ENCODE measurements at places on chromosomes 7 and 10.

DNA sequence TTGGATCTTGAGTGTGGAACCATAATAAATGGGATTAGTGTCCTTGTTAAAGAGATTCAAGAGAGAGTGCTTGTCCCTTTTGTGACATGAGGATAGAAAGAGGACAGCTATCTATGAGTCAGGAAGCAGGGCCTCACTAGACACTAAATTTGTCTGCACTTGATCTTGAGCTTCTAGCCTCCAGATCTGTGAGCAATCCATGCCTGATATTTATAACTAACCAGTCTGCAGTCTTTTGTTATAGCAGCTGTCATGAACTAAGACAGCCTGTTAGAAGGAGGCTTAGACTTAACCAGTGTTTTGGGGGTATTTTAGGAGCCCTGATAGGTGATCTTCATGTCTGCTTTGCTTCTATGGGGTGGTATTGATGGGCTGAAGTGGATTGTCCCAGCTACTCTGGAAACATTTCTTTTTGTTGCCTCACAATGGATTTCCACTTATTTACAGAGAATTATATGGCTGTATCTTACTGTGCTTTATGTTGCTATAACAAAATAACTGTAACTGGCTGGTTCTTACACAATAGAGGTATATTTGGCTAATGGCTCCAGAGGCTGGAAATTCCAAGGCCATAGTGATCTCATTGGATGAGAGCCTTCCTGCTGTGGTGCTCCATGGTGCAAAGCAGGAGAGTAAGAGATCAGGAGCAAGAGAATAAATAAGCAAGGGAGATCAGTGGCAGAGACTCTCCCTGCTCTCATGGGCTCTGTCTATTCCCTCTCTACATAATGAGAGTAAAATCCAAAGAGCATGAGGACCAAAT, 23.4 kb upstream of the AKR1C3 start:
- DNase-seq = no peak

- no peak for DNase-seq
These were observed 65.2 kb downstream of the HBP1 start for GRCh38 chr7:107233981-107234380.

- no peak for DNase-seq
These were observed 41.8 kb upstream of the TMEM273 start for GRCh38 chr10:49230004-49230403.

GRCh38 chr7:80440883-80441282, 71.0 kb downstream of the GNAT3 start:
- DNase-seq = no peak

- no peak for DNase-seq
These were observed 103.6 kb upstream of the PDSS1 start for GRCh38 chr10:26593896-26594295.

GRCh38 chr10:97827702-97828291, 21.8 kb upstream of the GOLGA7B start:
- no peak for DNase-seq

DNA sequence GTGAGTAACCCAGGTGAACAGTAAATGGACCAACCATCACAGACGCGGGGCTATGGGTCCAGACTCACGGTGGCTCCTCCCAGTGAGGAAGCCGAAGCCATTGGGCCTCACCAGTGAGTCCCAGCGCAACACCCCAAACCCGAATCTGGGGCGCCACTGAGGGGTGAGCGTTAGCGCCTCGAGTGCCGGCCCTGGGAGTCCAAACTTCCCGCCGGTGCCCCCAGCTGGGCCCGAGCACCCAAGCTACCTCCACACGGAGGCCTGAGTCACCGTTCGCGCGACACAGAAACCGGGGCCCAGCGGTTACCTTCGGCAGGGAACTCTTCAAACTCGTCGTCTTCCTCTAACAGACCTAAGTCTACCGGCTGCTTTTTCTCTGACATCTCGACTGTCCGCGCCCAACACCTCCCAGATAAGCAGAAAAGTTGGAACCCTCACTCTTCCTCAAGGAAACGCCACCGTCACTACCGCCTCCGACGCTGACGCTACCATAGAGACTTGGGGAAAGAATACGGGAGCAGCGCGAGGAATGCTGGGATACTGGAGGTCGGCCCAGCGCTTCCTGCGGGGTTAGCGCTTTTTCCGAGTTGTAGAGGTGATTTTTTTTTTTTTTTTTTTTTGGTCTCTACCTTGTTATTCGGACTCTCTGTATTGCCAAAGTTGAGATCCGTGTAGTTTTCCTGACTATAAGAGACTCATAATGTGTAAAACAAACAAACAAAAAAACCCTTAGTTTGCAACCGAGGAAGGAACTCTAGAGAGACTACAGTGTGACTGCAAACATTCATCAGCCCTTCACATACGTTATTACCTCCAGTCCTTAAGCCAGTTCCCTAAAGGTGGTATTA, at the start of gene SEM1:
Gene SEM1 (minus strand): TSS at position 466 of the 848 bp plus-strand sequence. CDS start 83 bp downstream, at position 383.
- DNase-seq = peak; percentile 59

Data from stimulated activated naive CD4-positive, alpha-beta T cell (primary cell).